Ascending aorta (tissue), 2 donors: ENCODE measurements at places on chromosomes 7 and 10. TPM values are rescaled to one million over a fixed set of nuclear protein-coding genes. Genes with fewer than 3 reads are reported as not detected.

DNA sequence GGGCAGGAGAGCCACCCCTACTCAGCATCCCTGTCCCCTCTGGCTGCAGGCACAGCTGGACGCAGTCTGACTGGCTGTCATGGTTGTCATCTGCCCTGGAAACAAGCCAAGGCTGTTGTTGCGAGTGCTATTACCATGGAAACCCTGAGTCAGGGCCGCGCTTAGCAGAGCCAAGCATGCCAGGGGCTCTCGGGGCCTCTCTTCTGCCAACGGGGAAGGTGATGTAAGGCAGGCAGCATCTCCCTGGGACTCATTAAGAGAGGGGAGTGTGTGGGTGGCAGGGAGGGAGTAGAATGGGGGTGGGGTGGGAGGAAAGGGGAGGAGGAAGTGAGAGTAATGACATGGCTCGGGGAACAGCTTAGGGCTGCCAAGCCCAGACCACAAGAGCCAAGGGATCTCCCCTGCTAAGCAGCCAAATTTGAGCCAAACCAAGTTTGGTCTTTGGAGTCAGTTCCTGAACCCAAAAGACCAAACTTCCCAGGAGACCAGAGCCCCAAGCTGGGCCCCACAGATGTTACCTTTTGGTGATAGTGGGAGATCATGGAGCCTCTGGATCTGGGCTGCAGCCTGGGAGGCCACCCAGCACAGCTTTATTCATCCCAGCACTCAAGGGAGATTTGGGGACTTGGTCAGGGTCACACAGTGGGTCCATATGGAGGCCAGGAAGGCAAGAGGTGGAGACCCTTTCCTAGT lies 67.6 kb downstream of the TMEM130 start:
- peak; percentile 79 for DNase-seq

DNA sequence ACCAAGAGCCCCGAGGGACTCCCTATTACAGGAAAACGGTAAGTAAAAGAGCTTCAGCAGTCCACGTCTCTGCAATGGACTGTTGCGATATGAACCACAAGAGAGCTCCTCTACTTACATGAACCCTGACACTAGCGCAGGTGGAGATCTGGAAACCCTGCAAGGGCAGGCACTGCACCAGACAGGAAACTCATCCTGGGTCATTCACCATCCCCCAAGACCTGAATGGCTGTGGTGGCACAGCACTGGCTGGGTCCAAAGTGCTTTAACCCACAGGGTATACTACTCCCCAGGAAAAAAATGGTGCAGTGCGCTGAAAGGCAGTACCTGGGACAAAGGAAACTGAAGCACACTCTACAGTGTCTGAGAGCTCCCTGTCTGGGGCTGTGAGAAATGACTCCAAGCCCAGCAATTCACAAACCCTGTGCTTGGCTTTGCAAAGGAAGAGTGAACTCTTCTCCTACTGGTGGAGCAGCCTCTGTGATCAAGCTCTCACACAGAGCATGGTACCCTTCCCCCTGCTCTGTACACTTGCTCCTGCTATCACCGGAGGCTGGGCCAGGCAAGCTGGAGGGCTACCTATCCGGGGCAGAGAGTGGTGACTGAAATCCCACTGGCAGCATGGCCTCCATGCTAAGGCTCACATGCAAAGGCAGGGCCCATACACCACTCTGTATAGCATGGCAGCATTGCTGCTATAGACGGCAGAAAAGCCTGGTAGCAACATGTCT lies 44.9 kb downstream of the HIBADH start:
- no peak for DNase-seq

DNA sequence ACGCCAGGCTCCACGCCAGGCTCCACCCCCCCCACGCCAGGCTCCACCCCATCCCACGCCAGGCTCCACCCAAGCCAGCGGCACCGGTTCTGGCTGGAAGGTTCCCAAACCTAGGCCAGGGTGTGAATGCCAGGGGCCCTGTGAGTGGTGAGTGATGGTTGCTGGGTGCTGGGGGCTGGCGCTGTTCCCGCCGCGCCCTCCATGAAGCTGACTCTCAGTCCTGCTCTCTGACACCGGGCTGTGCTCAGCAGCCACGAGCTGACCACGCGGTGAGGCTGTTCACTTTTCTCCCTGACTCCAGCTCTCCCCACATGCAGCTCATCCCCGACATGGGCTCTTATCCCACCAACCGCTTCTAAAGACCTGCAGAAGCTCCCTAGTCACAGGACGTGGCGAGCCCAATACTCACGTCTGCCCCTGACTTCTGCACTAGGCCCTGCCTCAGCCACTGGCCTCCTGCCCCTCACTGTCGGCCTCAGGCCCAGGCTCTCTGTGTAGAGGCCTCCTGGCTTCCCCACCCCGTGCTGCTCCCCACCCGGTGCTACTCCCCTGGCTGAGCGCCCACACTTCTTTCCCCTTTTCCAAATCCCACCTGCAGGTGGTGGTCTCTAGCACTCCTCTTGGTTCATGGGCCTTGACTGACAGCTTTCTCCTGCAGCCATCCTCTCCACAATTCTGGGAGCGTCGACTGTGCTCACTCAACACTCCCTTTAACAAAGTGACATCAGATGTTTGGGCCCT lies 603.0 kb downstream of the PTPRN2 start:
- no peak for DNase-seq

GRCh38 chr10:118047157-118047719 lies 497 bp upstream of the RAB11FIP2 start:
- DNase-seq = no peak

GRCh38 chr7:74343281-74344131 lies 54.3 kb downstream of the CLIP2 start:
- no peak for DNase-seq

AEBP1 gene
- 1,349 TPM for total RNA-seq
